ENCODE measurements at places on chromosomes 16 and 17. TPM values are rescaled to one million over a fixed set of nuclear protein-coding genes. Genes with fewer than 3 reads are reported as not detected.

RND2 gene
- total RNA-seq = 0.59 TPM

SMIM5 gene
- total RNA-seq = 0.10 TPM

TNFRSF13B gene
- not detected for total RNA-seq

PRAC1 gene
- not detected for total RNA-seq

PRCD gene
- 0.54 TPM for total RNA-seq
